ENCODE measurements at places on chromosomes 1 and 21.

- no peak for DNase-seq
Observed at GRCh38 chr21:44550807-44551206, 498 bp downstream of the KRTAP10-2 start.

- no peak for DNase-seq
Observed at GRCh38 chr1:24717887-24718650, 27.2 kb upstream of the CLIC4 start.

- no peak for DNase-seq
Observed at GRCh38 chr1:241574154-241574553, 42.0 kb downstream of the KMO start.

- DNase-seq = peak; percentile 64
Observed at GRCh38 chr1:47940779-47941178, 56.4 kb downstream of the TRABD2B start.

DNA sequence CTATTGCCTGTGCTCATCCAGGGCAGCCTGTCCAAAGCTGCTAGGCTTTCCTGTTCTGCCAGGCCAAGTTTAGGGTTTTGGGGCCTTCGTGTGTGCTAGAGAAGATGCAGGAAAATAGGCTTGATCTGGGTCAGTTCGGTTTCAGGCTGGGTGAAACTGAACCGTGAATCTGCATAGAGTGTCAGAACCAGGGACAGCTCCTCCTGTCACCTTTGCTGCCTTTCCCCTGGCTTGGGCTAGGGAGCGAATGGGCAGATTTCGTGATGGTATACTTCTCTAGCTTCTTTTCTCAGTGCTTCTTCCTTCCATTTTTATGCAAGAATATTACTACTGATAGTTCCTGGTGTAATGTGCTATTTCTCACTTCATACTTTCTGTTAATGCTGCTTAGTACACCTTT is 6.0 kb upstream of the AGO1 start:
- no peak for DNase-seq

- DNase-seq = no peak
Observed at GRCh38 chr1:96544831-96545221, 176.8 kb upstream of the PTBP2 start.

GRCh38 chr1:166907763-166908162 is 31.7 kb upstream of the TADA1 start:
- DNase-seq = no peak

DNA sequence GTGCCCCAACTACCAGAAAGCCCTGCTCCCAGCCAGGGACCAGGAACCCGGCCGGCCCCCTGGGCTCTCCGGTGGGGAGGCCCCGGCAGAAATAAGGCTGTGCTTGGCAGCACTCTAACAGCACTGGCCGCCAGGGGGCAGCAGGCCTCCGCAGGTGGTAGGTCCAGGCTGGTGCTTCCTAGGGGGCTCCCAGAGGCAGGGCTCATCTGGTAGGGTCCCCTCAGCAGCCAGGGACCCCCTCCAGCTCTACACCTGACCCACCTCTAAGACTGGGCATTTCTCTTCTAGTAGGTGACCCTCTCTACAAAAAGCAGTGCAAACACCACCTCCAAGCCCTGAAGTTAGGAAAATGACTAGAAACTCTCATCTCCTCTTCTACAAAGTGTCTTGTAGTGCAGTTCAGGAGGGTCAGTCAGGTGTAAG is 85.6 kb downstream of the STUM start:
- DNase-seq = peak; percentile 34

- no peak for DNase-seq
Observed at GRCh38 chr1:54606096-54606989, 17.0 kb downstream of the FAM151A start.

DNA sequence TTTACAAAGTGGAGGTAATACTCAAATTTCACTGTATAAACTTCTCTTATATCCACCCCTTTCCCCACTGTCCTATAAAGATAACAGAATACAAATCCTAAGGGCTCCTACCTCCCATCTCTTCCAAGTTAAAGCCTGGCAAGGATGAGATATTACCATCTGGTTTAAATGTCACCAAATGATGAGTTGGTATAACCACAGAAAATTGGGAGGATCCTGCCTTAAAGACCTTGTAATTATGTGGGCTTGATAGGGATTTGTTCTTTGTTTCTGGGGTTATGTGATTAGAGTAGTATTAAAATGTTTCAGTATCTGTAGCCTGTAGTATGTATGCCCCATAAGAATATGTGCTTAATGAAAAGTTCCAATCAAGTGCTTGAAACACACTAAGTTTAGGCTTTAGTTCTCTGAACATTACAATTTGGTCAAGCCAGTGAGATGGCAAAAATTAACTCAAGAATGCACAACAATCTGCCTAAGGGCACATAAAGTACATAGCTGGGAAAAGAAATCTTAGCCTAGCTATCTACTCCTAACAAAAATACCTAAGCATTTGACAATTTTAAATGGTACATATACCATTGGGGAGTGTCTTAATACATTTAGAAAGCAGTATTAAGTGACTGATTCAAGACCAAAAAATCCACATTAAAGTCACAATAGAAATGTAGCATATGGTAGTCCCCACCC is 14.0 kb downstream of the KDM5B start:
- DNase-seq = no peak

- peak; percentile 80 for DNase-seq
Observed at GRCh38 chr1:28602536-28603439, 10.7 kb downstream of the RAB42 start.
